ENCODE measurements at places on chromosomes 12 and 14.

DNA sequence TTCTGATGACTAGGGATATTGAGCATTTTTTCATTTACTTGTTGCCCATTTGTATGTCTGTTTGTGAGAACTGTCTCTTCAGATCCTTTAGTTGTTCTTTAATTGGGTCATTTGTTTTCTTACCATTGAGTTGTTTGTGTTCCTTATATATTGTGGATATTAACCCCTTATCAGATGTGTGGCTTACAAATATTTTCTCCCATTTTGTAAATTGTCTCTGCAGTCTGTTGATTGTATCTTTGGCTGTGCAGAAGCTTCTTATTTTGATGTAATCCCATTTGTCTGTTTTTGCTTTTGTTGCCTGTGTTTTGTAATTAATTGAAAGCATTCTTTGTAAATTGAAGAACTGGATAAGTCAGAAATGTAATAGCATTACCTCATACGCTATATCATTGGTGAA is 459.1 kb upstream of the FOXG1 start:
- no peak for DNase-seq

DNA sequence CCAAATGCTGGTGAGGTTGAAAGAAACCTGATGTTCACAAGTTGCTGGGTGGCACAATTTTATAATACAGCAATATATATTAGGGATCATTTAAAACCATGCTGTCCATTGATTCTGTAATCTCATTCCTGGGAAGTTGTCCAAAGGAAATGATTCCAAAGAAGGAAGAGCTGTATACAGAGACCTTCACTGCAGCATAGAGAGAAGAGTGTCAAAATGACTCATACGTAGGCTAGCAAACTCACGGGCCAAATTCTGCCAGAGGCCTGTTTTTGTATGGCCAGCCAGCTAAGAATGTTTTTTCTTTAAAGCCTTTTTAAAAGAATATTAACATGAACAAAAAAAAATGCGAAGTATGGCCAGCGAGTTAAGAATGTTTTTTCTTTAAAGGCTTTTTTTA is 69.2 kb upstream of the MED13L start:
- no peak for DNase-seq

DNA sequence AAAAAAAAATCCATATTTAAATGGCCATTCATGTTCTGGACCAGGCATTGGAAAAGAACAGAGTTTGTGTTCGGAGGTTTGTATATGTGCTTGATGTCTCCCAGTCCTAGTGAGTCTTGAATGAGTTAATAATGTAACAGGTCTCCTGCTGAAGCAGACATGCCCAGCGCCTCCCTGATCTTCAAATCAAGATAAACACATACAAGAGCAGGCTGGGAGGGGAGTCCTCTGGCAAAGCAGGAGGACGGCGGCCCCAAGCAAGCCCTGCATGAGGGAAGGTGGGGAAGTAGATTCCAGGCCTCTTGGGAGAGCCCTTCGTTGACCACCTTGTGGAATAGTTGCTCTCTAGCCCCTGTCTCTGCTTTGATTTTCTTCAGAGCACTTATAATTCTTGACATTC is 156.3 kb downstream of the ZFP36L1 start:
- no peak for DNase-seq

DNA sequence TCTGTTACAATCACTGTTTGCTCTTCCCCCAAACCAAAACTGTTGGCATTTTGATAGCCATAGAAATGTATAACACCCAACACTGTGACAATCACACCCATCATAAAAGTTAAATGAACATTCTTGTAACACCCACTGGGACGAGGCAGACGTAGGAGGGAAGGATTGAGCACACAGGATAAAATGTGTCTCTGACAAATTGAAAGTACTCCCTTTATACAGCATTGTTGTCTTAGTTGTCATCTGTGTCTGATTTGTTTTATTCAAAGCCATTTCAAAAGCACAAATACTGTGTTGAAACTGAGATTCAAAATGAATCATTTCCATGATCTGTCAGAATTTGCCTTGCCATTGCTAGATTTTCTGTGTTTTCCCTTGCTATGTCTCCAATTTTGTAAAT is 436.3 kb downstream of the TMTC2 start:
- no peak for DNase-seq

DNA sequence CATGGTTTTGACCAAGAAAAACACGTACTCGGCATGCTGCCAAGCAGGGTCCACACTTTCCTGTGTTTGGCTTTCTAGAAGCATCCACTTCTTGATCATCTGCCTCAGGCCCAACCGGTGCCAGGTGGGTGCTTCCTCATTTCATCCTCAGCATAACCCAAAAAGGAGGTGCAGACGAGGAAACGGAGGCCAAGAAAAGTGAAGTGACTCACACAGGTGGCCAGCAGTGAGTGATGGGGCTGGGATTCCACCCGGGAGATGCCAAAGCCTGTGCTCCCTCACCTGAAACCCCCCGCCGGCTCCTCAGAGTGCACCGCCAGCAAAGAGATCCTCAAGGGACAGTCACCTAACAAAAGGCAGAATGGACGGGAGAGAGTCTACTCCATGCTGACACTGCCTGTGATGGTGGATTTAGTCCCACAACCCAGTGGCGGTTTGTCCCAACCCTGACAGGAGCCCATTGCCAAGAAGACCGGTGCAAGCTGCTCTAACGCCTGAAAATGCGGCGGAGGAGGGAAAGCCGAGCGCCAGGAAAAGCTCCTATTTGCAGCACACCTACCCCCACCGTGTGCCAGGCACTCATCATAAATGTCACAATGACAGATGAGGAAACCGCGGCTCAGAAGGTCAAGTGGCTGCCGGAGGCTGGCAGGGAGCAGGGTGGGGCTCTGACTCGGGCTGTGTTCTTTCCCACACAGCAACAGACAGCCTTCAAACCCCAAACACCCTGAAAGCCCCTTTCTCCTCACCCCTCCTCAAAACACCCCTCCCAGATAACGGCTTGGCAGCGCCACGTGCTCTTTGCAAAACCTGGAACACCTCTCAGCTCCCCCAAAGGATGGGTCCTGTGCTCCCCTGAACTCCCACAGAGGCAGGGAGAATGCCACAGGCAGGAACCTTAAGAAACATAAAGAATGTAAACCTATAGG is 18.8 kb downstream of the BCL11B start:
- DNase-seq = no peak

- DNase-seq = no peak
Observed at GRCh38 chr14:71267691-71268090, 360.4 kb downstream of the PCNX1 start.

- no peak for DNase-seq
Observed at GRCh38 chr12:113057565-113058485, 1.3 kb downstream of the DTX1 start.

DNA sequence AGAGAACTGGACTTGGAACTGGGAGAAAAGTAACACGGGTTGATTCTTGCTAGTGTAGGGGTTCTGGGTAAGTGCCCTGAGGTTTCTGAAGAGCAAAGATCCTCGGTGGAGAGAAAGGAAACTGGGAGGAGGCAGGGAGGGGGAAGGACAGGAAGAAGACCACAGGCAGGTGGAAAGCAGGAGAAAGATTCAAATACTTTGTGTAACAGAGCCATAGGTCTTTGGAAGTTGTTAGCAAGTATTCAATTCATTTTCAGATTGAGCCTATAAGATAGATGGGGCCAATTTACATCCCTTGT is 1.3 kb downstream of the PNP start:
- DNase-seq = no peak

All from left renal pelvis (tissue), 4 donors.